ENCODE measurements at places on chromosomes 4 and X. TPM values are rescaled to one million over a fixed set of nuclear protein-coding genes. Genes with fewer than 3 reads are reported as not detected.

The LINC00632 gene
- total RNA-seq = 12.6 TPM

The PABPC5 gene
- 2.2 TPM for total RNA-seq

The FGD1 gene
- 4.6 TPM for total RNA-seq

The NHS gene
- total RNA-seq = 7.1 TPM

The ACOT9 gene
- 46.3 TPM for total RNA-seq

The EREG gene
- total RNA-seq = 3.8 TPM

The MUC7 gene
- not detected for total RNA-seq

The SPANXA1 gene
- not detected for total RNA-seq

The GAK gene
- 64.8 TPM for total RNA-seq

The CCDC149 gene
- 37.9 TPM for total RNA-seq

The SOX3 gene
- total RNA-seq = not detected

The FLNA gene
- 13,355 TPM for total RNA-seq

The TMEM164 gene
- total RNA-seq = 10.2 TPM

The CYTL1 gene
- 2.0 TPM for total RNA-seq

The CLCN4 gene
- 1.6 TPM for total RNA-seq

The RTL3 gene
- 2.9 TPM for total RNA-seq

The MOB1B gene
- total RNA-seq = 15.4 TPM

The UNC5C gene
- 1.8 TPM for total RNA-seq

The ZNF280C gene
- 2.5 TPM for total RNA-seq

The LRCH2 gene
- 9.8 TPM for total RNA-seq

The GYPE gene
- total RNA-seq = 0.33 TPM

The COX7B2 gene
- not detected for total RNA-seq

The TBC1D9 gene
- 23.8 TPM for total RNA-seq

The HOPX gene
- total RNA-seq = 9.6 TPM

The DUX4 gene
- not detected for total RNA-seq

The NUP62CL gene
- total RNA-seq = 1.2 TPM

The MTMR8 gene
- 2.9 TPM for total RNA-seq

The PAGE4 gene
- total RNA-seq = 4.2 TPM

The TAPT1 gene
- total RNA-seq = 19.5 TPM

The USP51 gene
- 2.5 TPM for total RNA-seq

The AFAP1 gene
- 39.3 TPM for total RNA-seq

The SULT1B1 gene
- total RNA-seq = 0.42 TPM

The GAGE1 gene
- not detected for total RNA-seq

The TMEM156 gene
- total RNA-seq = 0.50 TPM

The POU4F2 gene
- total RNA-seq = not detected

The SPOCK3 gene
- 5.0 TPM for total RNA-seq

The GPR78 gene
- total RNA-seq = not detected

The DMRTC1 gene
- not detected for total RNA-seq

The TRIM61 gene
- 0.33 TPM for total RNA-seq

The WNK3 gene
- total RNA-seq = 1.6 TPM

The TMEM271 gene
- total RNA-seq = not detected

The NR0B1 gene
- not detected for total RNA-seq

The FRG2 gene
- total RNA-seq = not detected

The SSX2 gene
- total RNA-seq = not detected

The ARMCX4 gene
- total RNA-seq = 10.8 TPM

The FAM200B gene
- 80.8 TPM for total RNA-seq

The TCEAL5 gene
- 0.97 TPM for total RNA-seq

The ENPP6 gene
- total RNA-seq = 0.99 TPM

The MAML3 gene
- total RNA-seq = 8.7 TPM

The CXCL13 gene
- total RNA-seq = 0.32 TPM

The NDP gene
- 0.52 TPM for total RNA-seq

The LEF1 gene
- 0.42 TPM for total RNA-seq
